ENCODE measurements at places on chromosomes 7 and 10. TPM values are rescaled to one million over a fixed set of nuclear protein-coding genes. Genes with fewer than 3 reads are reported as not detected.

The CCDC172 gene
- total RNA-seq, result not detected

The FAM25C gene
- not detected for total RNA-seq

The TBC1D12 gene
- total RNA-seq, result 0.17 TPM

The GPR26 gene
- total RNA-seq, result not detected

The LUC7L2 gene
- 138 TPM for total RNA-seq

The SLC13A1 gene
- not detected for total RNA-seq

- H3K4me3 ChIP-seq, result peak overlapping the region; percentile 95
- H3K27me3 ChIP-seq, result no peaks in the 10 kb centered on the region
These were observed 3.2 kb downstream of the PARP12 start for GRCh38 chr7:140059273-140060242.

DNA sequence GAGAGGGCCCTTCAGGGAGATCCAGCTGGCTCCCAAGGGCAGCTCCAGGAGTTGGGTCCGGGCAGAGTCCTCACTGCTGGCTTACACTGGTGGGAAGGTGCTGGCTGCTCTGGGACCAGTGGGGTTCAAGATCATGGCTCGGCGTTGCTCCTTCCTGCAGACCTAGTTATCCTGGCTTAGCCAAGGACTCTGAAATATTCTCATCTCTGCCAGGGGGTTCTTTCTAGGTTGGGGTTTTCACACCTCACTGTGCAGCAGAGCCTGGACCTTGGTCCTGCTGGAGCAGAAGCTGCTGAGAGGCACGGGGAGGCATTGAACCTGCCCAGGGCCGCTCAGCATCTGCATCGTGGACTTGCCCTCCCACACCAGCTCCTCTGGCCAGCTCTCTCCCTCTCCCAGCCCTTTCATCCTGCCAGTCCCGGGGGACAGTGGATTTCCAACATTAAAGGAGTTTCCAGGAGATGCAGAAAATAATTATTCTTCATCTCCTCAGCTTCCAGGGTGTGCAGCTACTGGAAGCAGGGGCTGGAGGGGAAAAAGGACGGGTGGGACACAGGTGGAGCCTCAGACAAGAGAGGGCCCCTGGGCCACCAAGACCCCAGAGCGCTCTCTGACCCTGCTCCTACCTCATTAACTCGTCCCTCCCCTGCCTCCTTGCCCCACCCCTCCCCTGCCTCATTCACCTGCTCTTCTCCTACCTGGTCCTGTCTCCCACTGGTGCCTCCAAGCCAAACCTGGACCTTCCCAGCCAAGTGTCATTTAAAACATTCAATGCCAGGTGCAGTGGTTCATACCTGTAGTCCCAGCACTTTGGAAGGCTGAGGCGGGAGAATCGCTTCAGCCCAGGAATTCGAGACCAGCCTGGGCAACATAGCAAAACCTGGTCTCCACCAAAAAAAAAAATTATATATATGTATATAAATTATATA lies 42.5 kb downstream of the JAKMIP3 start:
- no peaks in the 10 kb centered on the region for H3K36me3 ChIP-seq
- peak; percentile 5 for DNase-seq
- H3K4me1 ChIP-seq, result no peaks in the 10 kb centered on the region
- H3K4me3 ChIP-seq, result no peak overlapping the region
- H3K27me3 ChIP-seq, result peaks cover 2% of the 10 kb centered on the region
- H3K27ac ChIP-seq, result no peak overlapping the region

GRCh38 chr10:47030191-47030703 lies 119.0 kb downstream of the PTPN20 start:
- H3K36me3 ChIP-seq, result no peaks in the 10 kb centered on the region
- no peak overlapping the region for H3K4me3 ChIP-seq
- no peak overlapping the region for H3K27ac ChIP-seq
- no peaks in the 10 kb centered on the region for H3K27me3 ChIP-seq

GRCh38 chr7:130988443-130988842 lies 254.4 kb upstream of the KLF14 start:
- no peak overlapping the region for H3K4me3 ChIP-seq
- no peak overlapping the region for H3K27ac ChIP-seq
- H3K27me3 ChIP-seq, result no peaks in the 10 kb centered on the region
- no peak for DNase-seq
- peaks cover 8% of the 10 kb centered on the region for H3K36me3 ChIP-seq
- peaks cover 48% of the 10 kb centered on the region for H3K4me1 ChIP-seq

GRCh38 chr10:29012926-29013554 lies 275.8 kb upstream of the LYZL1 start:
- no peaks in the 10 kb centered on the region for H3K4me1 ChIP-seq
- peaks cover 2% of the 10 kb centered on the region for H3K27me3 ChIP-seq
- no peaks in the 10 kb centered on the region for H3K36me3 ChIP-seq
- H3K27ac ChIP-seq, result no peak overlapping the region

GRCh38 chr7:101853684-101854083 lies 36.3 kb downstream of the CUX1 start:
- H3K4me3 ChIP-seq, result no peak overlapping the region
- H3K36me3 ChIP-seq, result peaks cover 3% of the 10 kb centered on the region
- no peaks in the 10 kb centered on the region for H3K27me3 ChIP-seq
- peaks cover 31% of the 10 kb centered on the region for H3K4me1 ChIP-seq
- H3K27ac ChIP-seq, result no peak overlapping the region

DNA sequence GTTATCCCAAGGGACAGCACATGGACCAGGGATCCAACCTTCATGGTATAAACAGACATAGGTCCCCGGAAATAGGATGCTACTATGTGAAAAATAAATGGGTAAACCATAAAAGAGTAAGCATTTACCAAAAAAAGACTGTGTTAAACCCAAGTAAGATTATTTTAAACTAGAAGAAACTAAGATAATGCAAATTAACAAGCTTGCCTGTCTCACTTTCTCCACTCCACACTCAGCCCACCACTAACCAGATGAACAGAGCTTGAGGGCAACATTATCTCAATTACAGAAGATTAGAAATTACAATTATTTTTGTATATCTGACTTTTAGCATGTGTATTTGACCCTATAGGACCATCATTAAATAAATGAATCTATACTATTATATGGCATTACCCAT lies 117.2 kb upstream of the CAV2 start:
- H3K36me3 ChIP-seq, result no peaks in the 10 kb centered on the region
- no peaks in the 10 kb centered on the region for H3K4me1 ChIP-seq
- DNase-seq, result no peak
- no peak overlapping the region for H3K27ac ChIP-seq
- H3K27me3 ChIP-seq, result peaks cover 7% of the 10 kb centered on the region

GRCh38 chr10:43452356-43452914 lies 15.5 kb downstream of the ZNF487 start:
- H3K27ac ChIP-seq, result peak overlapping the region; percentile 92
- H3K27me3 ChIP-seq, result no peaks in the 10 kb centered on the region
- H3K4me1 ChIP-seq, result peaks cover 36% of the 10 kb centered on the region
- H3K4me3 ChIP-seq, result peak overlapping the region; percentile 72
- DNase-seq, result peak; percentile 47
- H3K36me3 ChIP-seq, result peaks cover 13% of the 10 kb centered on the region

GRCh38 chr7:1103009-1103788 lies 15.3 kb downstream of the GPER1 start:
- peak overlapping the region; percentile 28 for H3K4me3 ChIP-seq
- H3K27ac ChIP-seq, result peak overlapping the region; percentile 73
- H3K27me3 ChIP-seq, result no peaks in the 10 kb centered on the region

GRCh38 chr7:35253710-35254495 lies at the start of gene TBX20:
Gene TBX20, minus strand, starts transcription at chr7:35254100. Its CDS starts 480 bp downstream, at chr7:35253620.
- peak within 1 kb of the TSS; percentile 42 for H3K27ac ChIP-seq
- H3K4me3 ChIP-seq, result peak within 1 kb of the TSS; percentile 65
- H3K4me1 ChIP-seq, result peaks cover 19% of the 10 kb centered on the region
- H3K27me3 ChIP-seq, result peaks cover 89% of the 10 kb centered on the region

GRCh38 chr10:124283215-124283948 lies 135.3 kb downstream of the OAT start:
- H3K4me3 ChIP-seq, result no peak overlapping the region
- no peaks in the 10 kb centered on the region for H3K36me3 ChIP-seq
- H3K27me3 ChIP-seq, result peaks cover 2% of the 10 kb centered on the region
- DNase-seq, result no peak

- no peak overlapping the region for H3K4me3 ChIP-seq
- H3K27ac ChIP-seq, result no peak overlapping the region
- H3K4me1 ChIP-seq, result no peaks in the 10 kb centered on the region
- no peak for DNase-seq
- H3K27me3 ChIP-seq, result no peaks in the 10 kb centered on the region
- H3K36me3 ChIP-seq, result no peaks in the 10 kb centered on the region
These were observed 322.5 kb upstream of the POM121L12 start for GRCh38 chr7:52712938-52713337.

DNA sequence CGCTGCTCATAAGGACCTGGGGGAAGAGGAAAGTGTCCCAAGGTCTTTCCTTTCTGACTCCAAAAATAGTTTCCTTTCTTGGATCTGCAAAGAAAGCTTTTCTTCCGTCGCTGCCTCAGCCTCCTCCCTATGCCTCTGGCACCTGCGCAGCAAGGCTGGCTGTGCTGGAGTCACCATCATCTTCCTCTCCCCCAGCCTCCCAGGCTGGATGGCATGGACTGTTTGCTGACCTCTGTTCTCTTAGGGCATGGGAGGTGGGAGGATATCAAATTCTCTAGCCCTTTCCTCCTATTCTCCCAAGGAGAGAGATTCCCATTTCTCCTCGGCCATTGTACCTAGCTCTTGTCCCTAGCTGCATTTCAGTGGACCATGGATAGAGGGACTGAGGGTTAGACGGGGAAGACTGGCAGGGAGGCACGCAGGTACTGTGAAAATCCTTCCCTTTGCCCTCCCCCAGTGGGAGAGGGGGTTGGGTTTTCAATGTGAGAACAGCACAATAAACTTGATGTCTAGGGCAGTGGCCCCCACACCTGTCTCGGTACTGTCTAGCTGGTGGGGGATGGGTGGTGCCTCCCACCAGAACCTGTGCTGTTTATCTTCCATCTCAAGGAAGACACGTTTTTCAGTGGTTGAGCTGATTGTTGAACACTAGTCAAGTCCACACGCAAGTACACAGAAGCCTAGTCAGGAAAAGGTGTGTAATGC lies 2.6 kb downstream of the PPP1R35 start:
- no peaks in the 10 kb centered on the region for H3K27me3 ChIP-seq
- peak overlapping the region; percentile 94 for H3K4me3 ChIP-seq
- H3K4me1 ChIP-seq, result peaks cover 41% of the 10 kb centered on the region
- DNase-seq, result no peak
- H3K27ac ChIP-seq, result peak overlapping the region; percentile 93
- H3K36me3 ChIP-seq, result peaks cover 35% of the 10 kb centered on the region

- H3K4me3 ChIP-seq, result no peak overlapping the region
- no peaks in the 10 kb centered on the region for H3K36me3 ChIP-seq
- H3K27ac ChIP-seq, result no peak overlapping the region
- H3K27me3 ChIP-seq, result peaks cover 9% of the 10 kb centered on the region
These were observed 186.6 kb downstream of the DNAJB6 start for GRCh38 chr7:157523371-157523765.

GRCh38 chr10:73639286-73639685 lies 2.0 kb downstream of the MYOZ1 start:
- H3K4me3 ChIP-seq, result no peak overlapping the region
- no peak overlapping the region for H3K27ac ChIP-seq
- H3K27me3 ChIP-seq, result peaks cover 5% of the 10 kb centered on the region
- no peaks in the 10 kb centered on the region for H3K36me3 ChIP-seq
- DNase-seq, result no peak

DNA sequence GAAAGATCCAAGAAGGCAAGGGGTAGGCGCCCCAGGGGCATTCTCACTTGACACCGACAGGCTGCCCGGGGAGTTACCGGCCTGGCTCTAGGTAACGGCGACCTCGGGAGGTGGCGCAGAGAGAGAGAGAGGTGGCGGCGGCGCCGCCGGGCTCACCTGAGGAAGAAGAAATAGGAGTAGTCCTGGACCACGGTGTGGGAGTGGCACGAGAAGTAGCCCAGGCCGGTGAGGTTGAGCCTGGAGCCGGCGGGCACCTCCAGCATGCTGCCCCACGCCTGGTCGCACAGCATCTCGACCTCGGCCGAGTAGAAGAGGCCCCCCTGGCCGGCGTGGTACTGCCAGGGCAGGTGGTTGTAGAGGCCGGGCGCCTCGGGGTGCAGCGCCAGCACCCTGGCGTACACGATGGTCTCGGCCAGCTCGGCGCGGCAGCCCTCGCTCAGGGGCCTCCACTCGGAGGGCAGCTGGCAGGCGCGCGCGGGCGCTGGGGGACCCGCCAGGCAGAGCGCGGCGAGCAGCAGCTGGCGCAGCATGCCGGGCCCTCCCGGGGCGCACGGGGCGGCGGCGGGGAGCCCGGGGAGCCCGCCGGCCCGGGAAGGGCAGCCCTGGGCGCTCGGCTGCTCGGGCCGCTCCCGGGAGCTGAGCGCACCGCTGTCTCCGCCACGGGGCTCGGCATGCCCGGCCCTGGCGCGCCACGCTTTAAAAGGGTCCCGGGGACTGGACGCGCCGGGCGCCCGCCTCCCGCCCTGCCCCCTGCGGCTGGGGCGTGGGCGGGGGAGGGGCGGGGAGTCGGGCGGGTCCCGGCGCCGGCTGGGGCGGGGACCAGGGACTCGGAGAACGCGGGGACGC lies at the start of gene CCDC3:
TSS of gene CCDC3 (minus strand) at position 673 of the 846 bp plus-strand sequence. CDS start at position 530, 143 bp downstream.
- DNase-seq, result peak; percentile 31
- H3K4me1 ChIP-seq, result peaks cover 3% of the 10 kb centered on the region
- H3K36me3 ChIP-seq, result no peaks in the 10 kb centered on the region
- H3K4me3 ChIP-seq, result peak within 1 kb of the TSS; percentile 45
- no peak within 1 kb of the TSS for H3K27ac ChIP-seq

- no peaks in the 10 kb centered on the region for H3K4me1 ChIP-seq
- no peak overlapping the region for H3K4me3 ChIP-seq
- H3K27me3 ChIP-seq, result peaks cover 22% of the 10 kb centered on the region
- no peaks in the 10 kb centered on the region for H3K36me3 ChIP-seq
- no peak overlapping the region for H3K27ac ChIP-seq
- DNase-seq, result no peak
These were observed 167.8 kb downstream of the KIF20B start for GRCh38 chr10:89869180-89869579.

- H3K4me1 ChIP-seq, result no peaks in the 10 kb centered on the region
- no peak overlapping the region for H3K4me3 ChIP-seq
- H3K36me3 ChIP-seq, result no peaks in the 10 kb centered on the region
- peaks cover 3% of the 10 kb centered on the region for H3K27me3 ChIP-seq
- no peak overlapping the region for H3K27ac ChIP-seq
These were observed 61.3 kb downstream of the TACC2 start for GRCh38 chr10:122050311-122050710.

- H3K27me3 ChIP-seq, result peaks cover 35% of the 10 kb centered on the region
- H3K36me3 ChIP-seq, result no peaks in the 10 kb centered on the region
- no peak overlapping the region for H3K27ac ChIP-seq
- no peak overlapping the region for H3K4me3 ChIP-seq
- no peaks in the 10 kb centered on the region for H3K4me1 ChIP-seq
These were observed 9.4 kb upstream of the SLC25A28 start for GRCh38 chr10:99629625-99629978.
